ENCODE measurements at places on chromosomes 5 and 9. TPM values are rescaled to one million over a fixed set of nuclear protein-coding genes. Genes with fewer than 3 reads are reported as not detected.

Gene ANKRD18A
- not detected for total RNA-seq

Gene SUSD3
- 4.6 TPM for total RNA-seq

Gene FOXD4L4
- total RNA-seq: 0.26 TPM

Gene KCNIP1
- not detected for total RNA-seq

Gene LRRC26
- total RNA-seq: not detected

Gene LMNB1
- total RNA-seq: 11.6 TPM

Gene RNF180
- total RNA-seq: 2.8 TPM

Gene PSD2
- 0.17 TPM for total RNA-seq

Gene VCP
- total RNA-seq: 220 TPM

Gene NTNG2
- 2.1 TPM for total RNA-seq

Measured in fibroblast of lung (primary cell).